ENCODE measurements at places on chromosomes 13 and 19.

- DNase-seq, result no peak
These were observed 12.2 kb upstream of the ZNF304 start for GRCh38 chr19:57338877-57339276.

DNA sequence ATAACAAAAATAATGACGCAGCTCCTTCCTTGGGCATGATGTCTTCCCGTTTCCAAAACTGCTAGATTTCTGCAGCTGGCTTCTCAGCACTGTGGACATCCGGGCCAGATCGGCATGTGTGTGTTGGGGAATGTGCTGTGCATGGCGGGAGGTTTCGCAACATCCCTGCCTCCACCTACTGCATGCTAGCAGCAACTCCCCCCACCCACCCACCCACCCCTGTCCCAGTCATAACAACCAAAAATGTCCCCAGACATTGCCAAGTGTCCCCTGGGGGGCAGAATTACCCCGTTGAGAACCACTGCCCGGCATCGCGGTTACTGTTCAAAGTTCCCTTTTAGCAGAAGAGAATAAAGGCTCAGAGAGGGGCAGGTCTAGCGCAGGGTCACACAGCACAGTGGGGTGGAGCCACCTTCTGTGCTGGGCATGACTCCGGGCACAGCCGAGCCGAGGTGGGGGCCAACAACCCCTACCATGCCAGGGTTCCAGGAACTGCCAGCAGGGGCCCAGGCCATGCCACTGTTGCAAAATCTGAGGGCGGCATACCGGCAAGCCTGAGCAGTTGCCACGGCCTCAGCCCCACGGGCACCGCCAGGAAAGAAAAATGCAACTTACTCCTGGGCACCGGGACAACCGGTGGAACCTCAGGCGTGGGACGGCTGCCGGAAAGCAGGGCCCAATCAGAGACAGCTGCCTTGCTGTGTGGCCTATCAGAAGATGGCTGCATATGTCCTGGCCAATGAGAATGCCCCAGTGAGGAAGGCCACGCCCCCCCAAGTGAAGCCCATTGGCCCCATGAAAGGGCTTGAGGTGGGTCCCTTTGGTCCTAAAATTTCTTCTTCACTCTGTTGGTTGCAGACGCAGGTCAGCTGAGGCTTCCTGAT, 22.5 kb upstream of the NFIC start:
- DNase-seq, result no peak

- DNase-seq, result no peak
These were observed 158.0 kb downstream of the VWA8 start for GRCh38 chr13:41802684-41803444.

DNA sequence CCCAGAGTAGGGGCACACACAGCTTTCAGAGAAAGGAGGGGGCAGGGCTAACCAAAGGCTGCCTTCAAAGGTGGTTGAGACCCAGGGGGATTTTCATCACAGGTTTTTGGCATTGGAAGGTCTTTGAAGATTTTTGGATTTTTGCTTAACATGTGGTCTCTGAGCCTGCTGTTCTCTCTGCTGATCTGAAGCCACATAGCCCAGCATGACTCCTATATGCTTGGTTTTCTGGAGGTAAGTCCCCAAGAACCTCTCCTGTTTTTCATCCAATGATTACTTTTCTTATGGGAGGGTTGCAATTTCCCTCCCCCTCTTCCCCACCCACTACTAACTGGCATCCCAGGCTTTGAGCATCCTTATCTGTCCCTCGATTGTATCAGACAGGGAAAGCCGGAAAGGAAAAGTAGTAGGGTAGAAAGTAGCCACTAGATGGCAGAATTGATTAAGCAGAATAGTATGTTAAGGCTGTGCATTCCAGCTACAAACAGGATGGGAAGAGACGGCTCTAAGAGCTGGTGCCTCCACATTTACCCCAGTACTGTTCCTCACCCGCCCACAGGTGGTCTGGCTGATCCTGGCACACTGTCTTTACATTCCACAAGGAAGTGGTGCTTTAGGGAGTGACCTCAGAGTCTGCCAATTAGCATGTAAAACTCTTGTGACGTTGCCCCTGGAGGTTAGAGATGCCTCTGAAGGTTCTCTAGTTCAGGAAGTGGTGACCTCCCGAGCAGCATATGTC, 218.9 kb upstream of the EDNRB start:
- peak; percentile 57 for DNase-seq

GRCh38 chr13:84358601-84359000, 476.3 kb upstream of the SLITRK1 start:
- no peak for DNase-seq

- no peak for DNase-seq
These were observed 306.4 kb upstream of the ARGLU1 start for GRCh38 chr13:106874323-106874722.

DNA sequence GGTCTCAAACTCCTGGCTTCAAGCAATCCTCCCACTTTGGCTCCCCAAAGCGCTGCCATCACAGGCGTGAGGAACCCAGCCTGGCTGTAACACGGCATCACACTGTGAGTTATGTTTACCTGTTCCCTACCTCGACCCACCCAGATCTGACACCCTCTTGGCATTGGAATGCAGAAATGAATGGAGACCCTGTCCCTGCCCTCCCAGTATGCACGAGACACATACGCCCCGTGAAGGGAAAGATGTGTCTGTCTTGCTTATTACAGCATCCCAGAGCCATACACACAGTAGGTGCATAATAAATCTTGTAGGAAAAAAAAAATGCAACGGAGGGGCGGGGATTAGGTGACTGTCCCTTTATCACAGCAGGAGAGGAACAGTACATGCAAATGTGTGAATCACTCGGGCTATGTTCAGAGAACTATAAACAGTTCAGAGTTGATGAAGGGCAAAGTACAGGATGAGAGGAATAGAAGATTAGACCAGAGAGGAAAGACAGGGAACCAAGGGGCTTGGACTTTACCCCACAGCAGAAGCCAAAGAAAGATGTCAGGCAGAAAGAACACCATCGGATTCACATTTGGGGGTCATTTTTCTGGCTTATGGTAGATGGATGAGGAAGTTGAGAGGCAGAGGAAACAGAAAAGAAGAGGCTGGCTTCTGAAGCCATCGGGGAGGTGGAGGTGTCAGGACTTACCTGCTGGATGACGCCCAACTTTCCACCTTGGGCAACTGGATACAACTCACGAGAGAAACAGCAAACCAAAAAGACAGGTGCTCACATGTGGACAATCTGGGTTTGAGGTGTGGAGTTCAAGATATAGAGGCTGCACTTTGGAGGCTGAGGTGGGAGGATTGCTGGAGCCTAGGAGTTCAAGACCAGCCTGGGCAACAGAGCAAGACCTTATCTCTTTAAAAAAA, 94.3 kb downstream of the INSR start:
- no peak for DNase-seq

DNA sequence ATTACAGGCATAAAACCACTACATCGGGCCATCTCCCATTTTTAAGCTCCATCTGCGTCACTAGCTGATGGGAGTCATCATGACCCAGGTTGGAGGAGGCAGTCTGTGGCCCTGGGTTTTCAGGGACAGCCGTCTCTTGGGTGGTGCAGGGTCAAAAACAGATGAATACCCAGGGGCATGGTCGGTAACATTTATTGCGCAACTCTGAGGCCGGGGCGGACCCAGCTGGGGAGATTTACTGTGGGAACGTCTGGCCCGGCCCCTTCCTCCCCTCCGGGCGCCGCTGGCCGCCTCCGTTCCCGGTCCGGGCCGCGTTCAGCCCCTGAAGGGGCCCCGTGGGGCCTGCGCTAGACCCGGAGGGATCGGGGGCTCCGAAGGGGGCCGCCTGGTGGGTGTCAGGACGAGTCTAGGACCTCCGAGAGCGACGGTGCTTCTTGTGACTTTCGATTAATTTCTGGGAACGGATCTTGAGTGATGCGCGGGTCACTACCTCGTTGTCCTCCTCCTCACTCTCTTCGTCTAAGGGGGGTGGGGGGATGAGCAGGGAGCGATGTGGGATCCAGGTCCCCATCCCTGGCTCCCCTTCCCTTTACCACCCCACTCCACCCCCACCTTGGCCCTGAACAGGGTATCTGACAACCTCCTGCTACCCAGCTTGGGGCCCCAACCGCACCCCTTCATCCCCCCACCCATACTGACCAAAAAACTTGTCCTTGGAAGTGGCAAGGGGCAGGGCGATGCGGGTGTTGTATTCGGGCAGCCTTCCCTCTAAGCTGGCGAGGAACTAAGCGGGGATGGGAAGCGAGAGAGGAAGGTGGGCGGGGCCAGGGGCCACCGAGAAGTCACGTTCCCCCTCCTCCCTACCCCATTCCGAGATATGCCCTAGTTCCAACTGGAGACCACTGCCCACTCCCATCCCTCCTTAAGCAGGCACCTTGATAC, 1.6 kb upstream of the RGL3 start:
- no peak for DNase-seq

DNA sequence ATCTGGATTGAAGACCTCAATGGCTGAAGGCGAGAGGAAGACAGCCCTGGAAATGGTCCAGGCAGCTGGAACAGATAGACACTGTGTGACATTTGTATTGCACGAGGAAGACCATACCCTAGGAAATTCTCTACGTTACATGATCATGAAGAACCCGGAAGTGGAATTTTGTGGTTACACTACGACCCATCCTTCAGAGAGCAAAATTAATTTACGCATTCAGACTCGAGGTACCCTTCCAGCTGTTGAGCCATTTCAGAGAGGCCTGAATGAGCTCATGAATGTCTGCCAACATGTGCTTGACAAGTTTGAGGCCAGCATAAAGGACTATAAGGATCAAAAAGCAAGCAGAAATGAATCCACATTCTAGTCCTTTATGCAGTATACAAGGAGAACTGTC, 1.2 kb downstream of the POLR1D start:
- DNase-seq, result no peak

DNA sequence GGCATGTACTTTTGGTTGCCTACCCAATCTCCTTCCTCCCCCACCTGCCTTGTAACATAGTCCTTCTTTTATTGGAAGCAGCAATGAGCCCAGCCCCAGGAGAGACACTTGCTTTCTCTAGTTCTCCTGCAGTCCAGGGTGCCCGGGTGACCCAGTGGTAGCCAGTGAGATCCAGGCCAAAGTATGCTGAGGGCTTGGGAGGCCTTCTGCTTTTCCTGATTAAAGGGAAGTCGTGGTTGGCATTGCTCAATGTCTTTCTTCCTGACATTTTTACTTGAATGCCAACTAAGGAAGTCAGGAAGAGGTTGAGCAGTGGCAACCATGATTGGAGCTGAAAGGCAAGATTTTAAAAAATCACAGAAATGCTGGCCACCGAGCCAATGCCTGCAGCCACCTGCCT, 25.7 kb downstream of the CNMD start:
- DNase-seq, result no peak

DNA sequence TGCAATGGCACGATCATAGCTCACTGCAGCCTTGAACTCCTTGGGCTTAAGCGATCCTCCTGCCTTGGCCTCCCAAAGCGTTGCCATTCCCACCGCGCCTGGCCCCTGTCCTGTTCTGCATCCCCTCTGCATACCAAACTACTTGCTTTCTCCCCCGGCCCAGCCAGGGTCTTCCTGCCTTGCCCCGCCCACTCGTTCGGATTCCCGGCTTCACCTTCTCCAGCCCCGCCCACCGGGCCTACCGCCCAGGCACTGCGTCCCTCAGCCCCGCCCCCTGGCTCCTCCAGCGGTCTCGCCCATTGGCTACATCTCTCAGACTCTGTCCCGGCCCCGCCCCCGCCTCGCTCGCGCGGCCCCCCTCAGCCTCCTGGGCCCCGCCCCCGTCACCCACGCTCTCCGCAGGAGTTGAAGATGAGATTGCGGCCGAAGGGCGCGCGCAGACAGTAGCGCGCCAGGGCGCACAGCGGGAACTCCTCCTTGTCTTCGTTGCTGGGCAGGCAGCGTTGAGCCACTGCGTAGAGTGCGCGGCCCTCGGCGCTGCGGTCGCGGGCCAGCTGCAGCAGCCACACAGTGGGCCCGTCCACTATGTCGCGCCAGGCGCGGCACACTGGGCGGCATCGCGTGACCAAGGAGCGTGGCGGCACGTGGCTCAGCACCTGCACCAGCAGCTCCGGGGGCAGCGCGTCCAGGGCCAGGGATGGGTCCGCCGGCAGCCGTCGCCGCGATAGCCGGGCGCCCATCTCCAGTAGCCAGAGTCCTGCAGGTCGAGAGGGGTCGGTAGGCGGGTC, 19.0 kb downstream of the MRPS12 start:
- peak; percentile 76 for DNase-seq

GRCh38 chr19:39328046-39328705, 7.5 kb upstream of the LRFN1 start:
- DNase-seq, result peak; percentile 66

GRCh38 chr13:73480779-73481559, 422.2 kb downstream of the KLF5 start:
- DNase-seq, result no peak

DNA sequence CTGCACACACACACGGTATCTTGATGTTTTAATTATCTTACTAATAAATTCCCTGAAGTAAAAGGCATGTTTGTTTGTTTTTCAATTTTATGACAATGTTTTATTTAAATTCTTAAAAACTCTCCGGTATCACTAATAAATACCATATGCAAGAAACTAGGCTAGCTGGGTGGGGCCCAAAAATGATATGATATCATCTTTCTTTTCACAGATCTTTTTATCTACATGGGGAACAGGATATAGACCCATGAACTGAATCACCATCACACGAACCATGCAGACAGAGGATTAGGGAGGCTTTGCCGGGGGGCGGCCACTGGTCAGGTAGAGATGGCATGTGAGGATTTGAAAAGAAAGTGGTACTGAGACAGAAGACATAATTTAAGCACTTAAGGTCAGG, 266.4 kb downstream of the ENOX1 start:
- DNase-seq, result no peak

GRCh38 chr19:13717194-13717643, 47.1 kb upstream of the MRI1 start:
- DNase-seq, result peak; percentile 60

Data from erythroblast (primary cell).